ENCODE measurements at places on chromosomes 3 and 15.

- DNase-seq = no peak
Observed at GRCh38 chr15:66388576-66388975, 1.9 kb downstream of the MAP2K1 start.

DNA sequence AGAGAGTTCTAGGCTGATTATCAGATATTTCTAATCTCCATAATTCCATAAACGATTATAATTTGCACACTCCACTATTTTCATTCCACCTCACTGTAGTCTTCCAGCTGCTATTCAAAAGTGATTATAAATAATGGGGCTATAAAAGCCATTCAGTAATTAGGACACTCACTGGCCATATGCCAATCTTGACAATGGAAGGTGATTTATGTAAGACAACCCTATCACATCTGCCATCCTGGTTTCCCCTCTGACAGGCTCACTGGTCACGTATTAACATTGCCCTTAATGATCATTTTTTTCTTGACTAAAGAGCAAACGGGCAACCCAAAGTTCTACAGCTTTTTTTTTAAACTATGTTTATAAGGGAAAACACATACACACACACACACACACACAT is 402.4 kb downstream of the MAGI1 start:
- no peak for DNase-seq

DNA sequence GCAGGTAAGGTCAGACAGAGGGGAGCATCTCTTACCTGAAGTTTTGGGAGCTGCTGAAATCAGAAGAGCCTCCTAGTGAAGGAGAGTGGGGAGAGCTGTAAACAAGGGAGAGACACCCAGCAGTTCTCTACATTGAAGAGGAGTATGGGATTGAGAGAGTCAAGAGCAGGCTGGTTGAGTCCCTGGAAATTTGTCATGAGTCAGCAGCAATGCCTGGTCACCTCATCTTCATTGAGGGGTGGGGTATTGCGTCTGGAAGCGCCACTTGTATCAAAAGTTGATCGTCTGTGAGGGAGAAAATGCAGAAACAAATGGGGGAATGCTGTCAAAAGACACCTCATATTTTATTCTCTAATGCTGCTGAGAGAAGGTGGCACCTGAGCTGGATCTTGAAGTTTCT is 256.6 kb upstream of the CFAP20DC start:
- no peak for DNase-seq

DNA sequence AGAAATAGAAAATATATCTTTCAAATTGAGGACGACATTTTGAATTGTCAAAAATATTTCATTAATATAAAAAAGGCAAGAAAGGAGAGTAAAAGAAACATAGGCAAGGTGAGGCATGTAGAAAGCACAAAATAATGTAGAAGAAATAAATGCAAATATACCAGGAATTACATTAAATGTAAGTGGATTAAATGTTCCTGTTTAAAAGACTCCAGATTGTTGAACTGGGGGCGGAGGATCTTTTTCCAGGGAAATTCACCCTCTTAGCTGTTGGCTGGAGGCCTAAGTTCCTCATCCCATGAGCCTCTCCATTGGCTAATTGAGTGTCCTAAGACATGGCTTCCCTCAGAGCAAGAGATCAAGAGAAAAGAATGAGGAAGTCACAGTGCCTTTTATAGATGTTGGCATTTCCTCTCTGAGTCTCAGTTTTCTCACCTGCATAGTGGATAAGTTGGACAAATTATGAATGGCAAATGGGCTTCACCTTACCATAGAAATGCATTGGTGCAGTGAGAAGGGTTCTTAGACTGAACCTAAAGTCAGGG is 147.4 kb upstream of the SMAD3 start:
- DNase-seq = no peak

DNA sequence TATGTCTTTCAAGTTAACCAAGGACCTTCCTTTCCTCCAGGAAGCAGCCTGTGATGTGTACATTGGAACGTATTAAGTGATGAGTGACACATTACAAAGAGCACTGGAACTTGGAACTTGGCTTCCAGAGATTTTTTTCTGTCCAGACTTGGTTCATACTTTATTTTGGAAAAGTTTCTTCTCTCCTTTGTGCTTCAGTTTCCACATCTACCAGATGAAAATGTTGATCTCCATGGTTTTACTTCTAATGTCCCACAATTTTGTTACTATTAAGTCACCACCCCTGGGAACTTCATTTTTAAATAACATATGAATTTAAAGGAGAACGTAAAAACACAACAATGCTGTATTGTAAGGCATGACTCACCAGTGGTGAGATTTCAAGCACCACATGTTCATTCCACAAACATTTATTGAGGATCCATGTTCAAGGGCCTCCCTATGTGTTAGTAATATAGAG is 290.7 kb upstream of the LMCD1 start:
- DNase-seq = no peak

DNA sequence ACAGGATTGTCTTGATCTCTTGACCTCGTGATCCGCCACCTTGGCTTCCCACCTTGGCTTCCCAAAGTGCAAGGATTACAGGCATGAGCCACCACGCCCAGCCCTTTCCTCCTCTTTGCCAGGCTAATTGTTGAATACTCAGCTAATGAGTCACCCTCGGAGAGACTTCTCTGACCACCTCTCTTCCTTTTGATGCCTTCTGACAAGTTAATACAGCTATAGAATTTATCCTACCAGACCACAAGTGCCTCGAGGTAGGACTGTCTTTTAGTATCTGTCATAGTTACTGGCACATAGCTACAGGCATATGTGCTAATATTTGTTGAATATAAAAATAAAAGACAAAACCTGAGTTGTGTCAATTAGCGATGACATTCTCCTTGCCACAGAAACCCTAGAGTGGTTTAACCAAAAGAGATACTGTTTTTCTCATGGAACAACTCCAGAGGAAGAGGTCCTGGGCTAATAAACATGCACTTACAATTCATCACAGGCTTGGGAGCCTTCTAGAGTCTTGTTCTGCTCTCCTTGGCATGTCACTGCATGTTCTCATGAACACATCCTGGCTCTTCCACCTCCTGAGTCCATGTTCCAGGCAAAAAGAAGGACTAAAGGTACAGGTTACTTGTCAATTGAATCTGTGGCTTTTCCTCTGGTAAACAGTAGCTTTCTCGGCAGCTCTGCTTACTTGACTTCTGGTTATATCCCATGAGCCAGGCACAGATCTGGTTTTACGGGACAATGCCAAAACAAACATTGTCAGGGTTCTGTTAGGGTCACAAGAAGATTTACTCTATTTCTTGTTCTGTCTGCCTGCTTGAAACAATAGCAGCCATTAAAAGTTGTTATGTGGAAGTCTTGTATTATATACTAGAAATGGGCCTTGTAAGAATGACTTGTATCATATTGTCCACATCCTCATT is 332.3 kb downstream of the THSD4 start:
- no peak for DNase-seq

- no peak for DNase-seq
Observed at GRCh38 chr3:24261521-24261920, 233.1 kb downstream of the THRB start.

DNA sequence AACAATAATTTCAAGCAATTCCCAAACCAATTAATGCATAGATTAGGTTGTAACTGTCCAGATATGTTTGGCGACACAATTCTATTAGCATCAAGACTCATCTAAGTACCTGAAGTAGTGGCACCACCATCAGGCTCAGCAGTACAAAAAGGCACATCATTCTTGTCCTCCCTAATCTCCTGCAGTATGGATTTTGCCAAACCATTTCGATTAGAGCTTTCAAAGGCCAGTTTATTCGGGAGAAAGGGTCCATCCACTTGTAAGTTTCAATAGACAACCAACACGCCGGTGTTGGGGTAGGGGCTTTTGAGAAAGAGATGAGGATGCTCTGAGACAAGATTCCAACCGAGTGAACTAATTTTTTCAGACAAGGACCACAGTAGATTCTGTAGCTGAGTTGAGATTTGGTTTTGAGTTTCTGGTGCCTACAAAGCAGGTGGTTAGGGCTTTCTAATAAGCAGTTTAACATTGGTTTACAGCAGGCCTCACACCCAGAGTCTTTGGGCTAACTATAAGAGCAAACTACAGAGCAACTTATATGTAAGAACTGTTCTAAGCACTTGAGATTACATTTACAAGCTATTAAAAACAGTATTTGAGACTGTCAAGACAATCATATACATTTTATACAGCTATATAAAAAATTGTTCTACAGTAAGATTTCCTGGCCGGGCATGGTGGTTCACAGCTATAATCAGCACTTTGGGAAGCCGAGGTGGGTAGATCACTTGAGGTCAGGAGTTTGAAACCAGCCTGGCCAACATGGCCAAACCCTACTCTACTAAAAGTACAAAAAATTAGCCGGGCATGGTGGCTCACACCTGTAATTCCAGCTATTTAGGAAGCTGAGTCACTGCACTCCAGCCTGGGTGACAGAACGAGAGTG is 4.5 kb downstream of the RPL22L1 start:
- no peak for DNase-seq

- DNase-seq = no peak
Observed at GRCh38 chr3:171876680-171877147, 33.6 kb downstream of the TMEM212 start.

GRCh38 chr15:74384881-74385643 is 17.6 kb upstream of the CYP11A1 start:
- DNase-seq = peak; percentile 49

GRCh38 chr3:134311693-134312071 is 61.0 kb upstream of the RYK start:
- DNase-seq = no peak

DNA sequence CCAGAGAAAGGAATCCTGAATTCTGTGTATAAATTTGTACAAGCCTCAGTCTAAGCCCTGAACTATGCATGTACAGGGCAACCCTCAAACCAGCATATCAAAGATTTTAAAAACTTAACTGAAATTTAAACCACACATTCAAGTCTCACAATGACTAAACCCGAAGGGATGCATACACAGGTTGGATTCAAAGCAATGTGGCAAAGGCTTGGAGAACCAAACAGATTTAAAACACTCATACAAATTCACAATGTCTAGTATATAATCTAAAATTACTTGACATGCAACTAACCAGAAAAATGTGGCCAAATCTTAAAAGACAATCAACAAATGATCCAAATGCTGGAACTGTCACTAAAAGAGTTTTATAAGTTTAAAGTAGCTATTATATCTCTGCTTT is 36.4 kb downstream of the CEP152 start:
- no peak for DNase-seq

GRCh38 chr3:74651292-74651691 is 36.8 kb upstream of the CNTN3 start:
- no peak for DNase-seq

DNA sequence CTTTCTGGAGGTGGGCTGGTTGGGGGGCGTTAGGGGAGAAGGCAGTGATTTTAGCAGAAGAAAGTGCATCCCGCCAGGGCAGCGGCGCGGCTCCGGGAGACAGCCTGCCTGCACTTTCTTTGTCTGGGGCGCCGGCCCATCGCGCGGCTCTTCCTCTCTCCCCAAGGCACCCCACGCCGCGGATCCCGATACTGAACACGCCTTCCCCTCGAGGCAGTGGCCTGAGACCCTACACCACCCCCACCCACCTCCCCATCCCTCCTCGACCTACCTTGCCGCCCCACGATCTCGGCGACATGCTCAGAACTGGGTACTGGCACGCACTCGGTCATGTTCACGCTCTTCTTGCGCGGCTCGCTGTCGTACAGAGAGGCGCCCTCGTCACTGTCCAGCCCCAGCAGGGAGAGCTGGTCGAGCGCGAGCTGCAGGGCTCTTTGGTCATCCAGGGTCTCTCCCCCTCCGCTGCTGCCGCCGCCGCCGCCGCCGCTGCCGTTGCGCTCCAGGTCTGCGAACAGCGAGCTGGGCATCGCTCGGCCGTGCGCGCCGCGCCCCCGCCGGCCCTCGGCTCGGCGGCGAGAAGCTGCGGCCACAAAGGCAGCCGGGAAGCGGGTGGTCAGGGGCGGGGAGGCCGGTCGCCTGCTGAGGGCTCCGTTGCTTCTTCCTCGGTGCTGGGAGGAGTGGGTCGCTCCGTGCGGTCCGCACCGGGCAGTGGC is 483 bp downstream of the MEX3B start:
- DNase-seq = peak; percentile 25

DNA sequence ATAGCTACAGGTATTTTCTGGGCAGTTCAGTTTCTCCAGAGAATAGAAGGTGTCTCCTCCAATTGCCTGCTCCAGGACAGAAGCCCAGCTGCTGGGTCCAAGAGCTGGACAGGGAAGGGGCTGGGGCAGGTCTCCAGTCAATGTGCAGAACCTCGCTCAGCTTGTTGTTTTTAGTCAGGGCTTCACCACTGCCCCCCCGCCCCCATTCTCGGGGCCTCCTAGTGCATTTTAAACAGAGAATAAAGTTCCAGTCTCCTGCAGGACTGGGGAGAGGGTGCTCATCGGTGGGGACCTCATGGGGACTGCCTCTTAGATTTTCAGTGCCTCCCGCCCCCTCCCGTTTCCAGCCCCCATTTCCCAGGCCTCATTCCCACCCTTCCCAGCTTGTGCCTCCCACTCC is 216.6 kb downstream of the XXYLT1 start:
- no peak for DNase-seq

Measured in activated naive CD4-positive, alpha-beta T cell treated with Interleukin-2 at 50 U/mL for 16 hours (primary cell).